ENCODE measurements at places on chromosomes 7 and 10.

- DNase-seq = no peak
Observed at GRCh38 chr7:51102828-51103227, 213.8 kb downstream of the COBL start.

DNA sequence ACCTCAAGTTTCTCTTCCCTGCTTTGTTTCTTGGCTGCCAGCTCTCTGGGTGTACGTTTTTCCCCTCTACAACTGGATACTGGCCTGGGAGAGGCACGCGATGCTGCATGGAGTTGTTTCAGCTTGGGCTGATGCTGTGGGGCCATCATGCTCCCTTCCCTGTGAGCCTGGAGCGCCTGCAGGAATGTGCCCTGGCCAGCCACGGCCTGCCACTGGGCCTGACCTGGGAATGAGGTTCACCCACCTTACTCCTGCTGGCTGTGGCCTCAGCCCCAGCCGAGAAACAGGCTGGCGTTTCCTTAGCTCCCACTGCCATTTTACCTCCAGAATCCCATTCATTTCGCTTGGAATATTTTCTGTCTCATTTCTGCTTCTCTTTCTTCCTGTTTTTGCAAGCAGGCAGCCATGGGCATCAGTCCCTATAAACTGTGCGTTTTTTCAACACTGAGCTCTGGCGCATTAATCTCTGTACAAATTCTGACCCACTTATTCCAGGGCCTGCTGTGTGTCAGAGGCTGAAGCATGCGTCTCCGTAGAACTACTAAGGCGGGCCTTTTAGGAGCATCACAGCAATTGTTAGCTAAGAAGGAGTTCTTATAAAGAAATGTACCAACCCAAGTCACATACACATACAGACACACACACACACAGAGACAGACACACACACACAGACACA, 57.9 kb downstream of the GATA3 start:
- DNase-seq = no peak

GRCh38 chr10:62348029-62348428, 26.1 kb upstream of the ZNF365 start:
- no peak for DNase-seq

GRCh38 chr7:117802660-117803059, 70.6 kb downstream of the CTTNBP2 start:
- no peak for DNase-seq
